PC-9 (cell line): ENCODE measurements at places on chromosomes 6 and 20.
A peak's percentile ranks its signal among the peaks of the same experiment; 100 is the strongest.

- peaks cover 80% of the 10 kb centered on the region for H3K27me3 ChIP-seq
- H3K4me3 ChIP-seq = no peak overlapping the region
- no peak for DNase-seq
Observed at GRCh38 chr20:51272401-51272800, 249.5 kb upstream of the KCNG1 start.

DNA sequence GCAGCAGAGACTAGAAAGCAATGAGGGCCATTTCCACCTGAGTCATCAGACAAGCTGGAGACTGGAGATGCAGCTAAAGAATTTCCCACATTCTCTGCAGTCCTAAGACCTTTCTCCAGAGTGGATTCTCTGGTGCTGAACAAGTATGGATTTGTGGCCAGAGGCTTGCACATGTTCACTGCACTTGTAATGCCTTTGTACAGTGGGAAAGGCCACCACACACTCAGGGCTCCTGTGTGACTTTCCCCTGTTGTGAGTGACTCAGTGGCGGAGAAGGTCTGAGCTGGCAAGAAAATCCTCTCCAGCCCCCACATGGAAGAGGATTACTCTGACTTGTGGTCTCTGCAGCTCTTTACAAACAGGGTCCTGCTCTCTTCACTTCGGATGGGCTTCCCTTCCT is 192.3 kb downstream of the C6orf118 start:
- H3K36me3 ChIP-seq = no peaks in the 10 kb centered on the region
- DNase-seq = no peak
- H3K27ac ChIP-seq = no peak overlapping the region
- no peak overlapping the region for H3K4me3 ChIP-seq
- H3K4me1 ChIP-seq = no peaks in the 10 kb centered on the region

GRCh38 chr6:56482525-56482924 is 160.2 kb downstream of the DST start:
- no peak overlapping the region for H3K27ac ChIP-seq
- no peaks in the 10 kb centered on the region for H3K4me1 ChIP-seq
- H3K4me3 ChIP-seq = no peak overlapping the region
- no peaks in the 10 kb centered on the region for H3K27me3 ChIP-seq

GRCh38 chr20:22008456-22008855 is 303.0 kb downstream of the PAX1 start:
- H3K27me3 ChIP-seq = peaks cover 7% of the 10 kb centered on the region; the same call in 1 of the 2 replicates
- H3K4me1 ChIP-seq = no peaks in the 10 kb centered on the region
- no peak overlapping the region for H3K4me3 ChIP-seq
- DNase-seq = no peak
- H3K27ac ChIP-seq = no peak overlapping the region

DNA sequence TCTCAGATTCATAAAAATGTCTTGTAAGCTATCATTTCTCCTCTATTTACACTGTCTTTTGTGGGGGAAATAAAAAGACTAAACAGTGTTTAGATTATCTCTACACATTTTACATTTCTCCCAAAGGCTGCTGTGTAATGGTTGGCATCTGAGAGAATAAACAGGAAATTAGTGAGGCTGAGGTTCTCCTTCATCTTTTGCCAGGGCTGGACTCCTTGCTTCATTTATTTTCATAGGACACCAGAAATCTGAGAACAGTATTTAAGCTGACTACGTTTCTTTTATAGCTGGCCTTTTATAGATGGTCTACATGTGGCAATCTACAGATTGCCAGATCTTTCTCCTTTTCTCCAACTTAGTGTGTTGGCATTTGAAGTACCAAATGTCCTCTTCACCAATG is 41.5 kb downstream of the PLCB4 start:
- DNase-seq = no peak
- no peaks in the 10 kb centered on the region for H3K36me3 ChIP-seq
- H3K4me1 ChIP-seq = no peaks in the 10 kb centered on the region
- H3K27ac ChIP-seq = no peak overlapping the region
- no peak overlapping the region for H3K4me3 ChIP-seq

DNA sequence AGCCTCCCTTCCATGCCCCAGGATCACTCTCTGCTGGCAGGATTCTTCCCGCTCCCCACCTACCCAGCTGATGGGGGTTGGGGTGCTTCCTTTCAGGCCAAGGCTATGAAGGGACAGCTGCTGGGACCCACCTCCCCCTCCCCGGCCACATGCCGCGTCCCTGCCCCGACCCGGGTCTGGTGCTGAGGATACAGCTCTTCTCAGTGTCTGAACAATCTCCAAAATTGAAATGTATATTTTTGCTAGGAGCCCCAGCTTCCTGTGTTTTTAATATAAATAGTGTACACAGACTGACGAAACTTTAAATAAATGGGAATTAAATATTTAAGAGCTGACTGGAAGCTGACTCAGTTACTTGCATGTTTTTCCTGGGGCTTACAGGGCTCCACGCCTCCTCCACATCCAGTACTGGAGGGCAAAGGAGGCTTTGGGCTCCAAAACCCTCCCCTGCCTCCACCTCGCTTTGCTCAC is 24.3 kb upstream of the FANCE start:
- H3K4me3 ChIP-seq = no peak overlapping the region
- no peaks in the 10 kb centered on the region for H3K27me3 ChIP-seq
- H3K27ac ChIP-seq = no peak overlapping the region

DNA sequence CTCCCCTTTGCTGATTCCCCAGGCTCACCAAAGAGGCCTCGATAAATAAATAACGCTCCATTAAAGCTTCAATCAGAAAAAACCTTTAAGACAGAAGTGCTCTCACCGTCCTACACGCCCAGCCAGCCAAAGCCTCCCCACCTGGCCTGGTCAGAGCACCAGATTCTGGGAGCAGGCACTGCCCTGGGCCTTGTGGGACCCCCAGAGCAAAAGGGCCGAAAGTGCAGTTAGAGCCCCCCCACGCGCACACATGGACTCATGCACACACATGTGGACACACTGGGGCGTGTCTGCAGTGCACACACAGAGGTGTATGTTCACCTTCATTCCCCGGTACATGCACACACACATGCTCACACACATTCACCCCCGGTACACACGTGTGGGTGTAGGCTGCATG is 1.9 kb upstream of the NECAB3 start:
- H3K36me3 ChIP-seq = no peaks in the 10 kb centered on the region
- no peak for DNase-seq
- no peak overlapping the region for H3K27ac ChIP-seq
- H3K4me1 ChIP-seq = peaks cover 16% of the 10 kb centered on the region; the same call in 1 of the 2 replicates

DNA sequence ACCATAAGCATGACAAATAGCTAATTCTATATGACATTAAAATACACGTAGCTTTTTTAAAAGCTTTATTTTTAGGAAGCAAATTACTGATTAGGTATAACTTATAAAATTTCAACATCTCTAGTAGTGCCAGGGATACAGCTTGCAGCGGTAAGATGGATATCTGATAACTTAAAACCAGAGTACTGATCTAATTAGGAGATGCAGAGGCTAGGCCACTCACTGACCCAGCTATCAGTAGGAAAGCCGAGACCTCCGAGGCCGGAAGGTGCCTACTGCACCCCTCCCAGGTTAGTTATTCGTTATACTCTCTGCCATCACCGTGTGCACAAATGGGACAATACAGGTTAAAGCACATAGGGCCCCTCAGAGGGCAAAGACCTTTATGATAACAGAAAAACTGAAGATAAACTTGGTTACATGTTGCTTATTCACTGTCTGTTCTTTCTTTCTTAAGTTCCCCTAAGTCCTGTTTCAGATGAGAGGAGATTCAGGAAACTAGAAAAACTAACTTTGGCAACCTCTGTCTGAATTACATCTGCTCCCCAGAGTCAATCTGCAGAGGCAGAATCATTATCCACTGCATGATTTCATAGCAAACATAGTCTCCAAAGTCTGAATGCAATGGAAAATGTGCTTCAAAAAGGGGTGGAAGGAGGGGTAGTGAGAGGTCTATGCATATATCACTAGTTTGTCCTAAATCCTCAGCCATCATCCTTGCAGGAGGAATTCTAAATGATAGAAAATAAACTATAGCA is 60.8 kb downstream of the RIPOR2 start:
- DNase-seq = no peak
- no peaks in the 10 kb centered on the region for H3K27me3 ChIP-seq
- H3K36me3 ChIP-seq = no peaks in the 10 kb centered on the region
- no peaks in the 10 kb centered on the region for H3K4me1 ChIP-seq
- no peak overlapping the region for H3K27ac ChIP-seq
- no peak overlapping the region for H3K4me3 ChIP-seq

- H3K4me1 ChIP-seq = peaks cover 23% of the 10 kb centered on the region
- no peaks in the 10 kb centered on the region for H3K27me3 ChIP-seq
- no peak for DNase-seq
- 0 out of 2 replicates have a peak, but pooled peaks cover 3% of the 10 kb centered on the region for H3K36me3 ChIP-seq
- H3K4me3 ChIP-seq = peak overlapping the region; percentile 97
Observed at GRCh38 chr6:159691963-159692287, 1.1 kb downstream of the SOD2 start.

- H3K27ac ChIP-seq = no peak overlapping the region
- no peaks in the 10 kb centered on the region for H3K36me3 ChIP-seq
- no peak overlapping the region for H3K4me3 ChIP-seq
- no peak for DNase-seq
- H3K27me3 ChIP-seq = no peaks in the 10 kb centered on the region
- no peaks in the 10 kb centered on the region for H3K4me1 ChIP-seq
Observed at GRCh38 chr6:3290931-3291211, 32.1 kb downstream of the PSMG4 start.

- H3K4me3 ChIP-seq = no peak overlapping the region
- H3K27me3 ChIP-seq = no peaks in the 10 kb centered on the region
- H3K4me1 ChIP-seq = peaks cover 26% of the 10 kb centered on the region
- DNase-seq = no peak
- H3K27ac ChIP-seq = no peak overlapping the region
- H3K36me3 ChIP-seq = no peaks in the 10 kb centered on the region
Observed at GRCh38 chr6:131861381-131861780, 53.6 kb downstream of the ENPP1 start.

DNA sequence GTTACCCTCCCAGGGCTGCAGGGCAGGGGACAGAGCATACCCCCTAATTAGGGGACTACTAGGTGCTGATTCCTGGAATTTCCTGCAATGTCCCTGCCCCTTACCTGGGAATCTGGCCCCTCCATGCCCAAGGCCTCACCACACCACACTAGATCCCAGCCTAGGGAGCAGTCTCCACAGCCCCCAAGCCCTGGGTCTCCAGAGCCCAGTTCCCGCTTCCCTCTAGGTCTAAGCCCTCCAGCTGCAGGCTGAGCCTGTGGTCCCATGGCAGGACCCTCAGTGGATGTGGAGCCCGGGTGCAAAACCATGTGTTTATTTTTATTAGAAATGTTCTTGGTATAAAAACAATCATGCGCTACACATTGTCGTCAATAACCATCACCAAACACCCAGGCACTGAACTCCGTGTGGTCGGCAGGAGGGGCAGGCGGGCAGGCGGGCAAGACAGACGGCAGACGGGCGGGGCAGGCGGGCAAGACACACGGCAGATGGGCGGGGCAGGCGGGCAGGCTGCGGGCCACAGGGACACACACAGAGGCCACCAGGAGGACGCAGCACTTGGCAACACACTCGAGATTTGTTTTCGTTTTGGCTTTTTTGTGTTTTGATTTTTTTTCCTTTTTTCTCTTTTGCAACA is 124.2 kb downstream of the GRM4 start:
- no peak for DNase-seq
- H3K27me3 ChIP-seq = peaks cover 87% of the 10 kb centered on the region
- H3K4me1 ChIP-seq = no peaks in the 10 kb centered on the region

GRCh38 chr20:11344939-11345338 is 572.8 kb upstream of the BTBD3 start:
- H3K27ac ChIP-seq = no peak overlapping the region
- H3K4me1 ChIP-seq = no peaks in the 10 kb centered on the region
- no peak overlapping the region for H3K4me3 ChIP-seq
- no peaks in the 10 kb centered on the region for H3K27me3 ChIP-seq

DNA sequence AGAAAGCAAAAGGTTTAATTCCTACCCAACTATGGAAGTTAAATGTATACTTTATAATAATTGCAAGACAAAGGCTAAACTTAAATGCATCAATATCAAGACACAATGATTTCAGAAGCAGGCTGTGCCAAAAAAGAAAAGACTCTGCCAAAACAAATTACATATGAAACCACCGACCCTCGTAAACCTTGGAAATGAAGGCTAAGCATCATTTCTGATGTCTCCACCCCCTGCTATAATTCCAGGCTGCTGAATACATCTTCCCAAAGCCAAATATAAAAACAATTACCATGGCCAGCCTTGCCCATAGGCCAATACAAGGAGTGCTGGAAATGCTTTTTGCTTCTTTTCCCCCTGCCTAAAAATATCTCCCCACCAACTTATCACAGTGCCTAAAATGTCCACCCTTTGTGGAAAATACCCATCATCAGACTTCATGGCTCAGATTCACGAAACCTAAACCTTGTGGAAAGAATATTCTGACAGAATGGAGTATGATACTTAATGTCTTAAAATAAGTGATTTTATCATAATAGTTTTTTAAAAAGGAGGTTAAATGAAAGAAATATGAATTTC is 37.4 kb downstream of the RCAN2 start:
- no peak overlapping the region for H3K27ac ChIP-seq
- no peaks in the 10 kb centered on the region for H3K27me3 ChIP-seq
- no peaks in the 10 kb centered on the region for H3K36me3 ChIP-seq
- H3K4me3 ChIP-seq = no peak overlapping the region

DNA sequence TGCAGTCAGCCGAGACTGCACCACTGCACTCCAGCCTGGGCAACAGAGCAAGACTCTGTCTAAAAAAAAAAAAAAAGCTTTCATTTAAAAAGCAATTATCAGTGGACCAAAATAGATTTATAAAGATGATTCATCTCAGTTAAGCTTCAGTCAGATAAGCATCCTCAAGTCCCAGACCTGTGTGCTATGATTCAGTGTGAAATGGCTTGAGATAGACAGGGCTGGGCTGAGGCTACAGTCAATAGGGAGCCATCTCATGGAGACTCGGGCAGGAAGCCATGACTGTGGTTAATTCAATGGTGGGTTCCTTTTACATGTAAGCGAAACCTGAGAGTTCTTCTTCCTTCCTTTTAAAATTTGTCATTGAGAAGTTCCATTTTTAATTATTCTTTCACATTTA is 276.0 kb downstream of the TFAP2A start:
- no peak overlapping the region for H3K4me3 ChIP-seq
- H3K4me1 ChIP-seq = peaks cover 12% of the 10 kb centered on the region; the same call in 1 of the 2 replicates
- H3K36me3 ChIP-seq = no peaks in the 10 kb centered on the region
- no peak overlapping the region for H3K27ac ChIP-seq
- no peak for DNase-seq

DNA sequence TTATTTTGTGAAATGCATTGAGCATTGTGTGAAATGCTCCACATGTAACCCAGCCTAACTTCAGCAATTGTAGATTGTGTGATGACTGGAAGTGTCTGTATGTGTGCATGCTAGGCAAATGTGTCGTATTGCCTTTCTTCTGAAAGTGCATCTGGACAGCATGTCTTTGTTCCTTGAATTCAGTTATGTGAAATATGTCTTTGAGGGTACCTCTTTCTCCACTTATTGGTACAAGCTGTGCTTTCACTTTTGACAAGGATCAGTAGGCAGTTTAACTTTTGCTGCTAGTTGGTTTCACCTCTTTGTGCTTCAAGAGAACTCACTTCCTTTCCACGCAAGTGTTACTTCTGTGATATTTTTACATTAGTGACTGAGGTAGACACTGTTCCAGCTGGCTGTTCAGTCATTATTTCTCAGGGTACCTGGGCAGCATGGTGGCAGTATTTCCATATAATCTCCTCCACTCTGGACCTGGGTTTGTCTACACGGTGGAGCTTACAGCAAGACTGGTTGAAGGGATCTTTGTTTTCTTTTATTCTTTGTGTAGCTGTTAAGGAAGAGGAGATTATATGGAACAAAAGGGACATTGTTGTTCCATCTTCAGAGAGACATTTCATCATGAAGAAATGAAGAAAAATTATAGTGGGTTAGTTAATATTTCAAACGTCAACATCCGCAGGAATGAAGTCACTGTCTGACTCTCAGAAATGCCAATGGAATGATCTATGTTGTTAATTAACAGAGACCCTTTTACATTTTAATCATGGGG is 175.4 kb downstream of the UTRN start:
- no peaks in the 10 kb centered on the region for H3K27me3 ChIP-seq
- H3K4me3 ChIP-seq = no peak overlapping the region

- no peaks in the 10 kb centered on the region for H3K27me3 ChIP-seq
- H3K4me3 ChIP-seq = no peak overlapping the region
- no peak overlapping the region for H3K27ac ChIP-seq
Observed at GRCh38 chr6:56517155-56517745, 125.4 kb downstream of the DST start.
